ENCODE measurements at places on chromosomes 2 and 18.

- DNase-seq: no peak
These were observed 42.5 kb downstream of the TRIB2 start for GRCh38 chr2:12759248-12759647.

DNA sequence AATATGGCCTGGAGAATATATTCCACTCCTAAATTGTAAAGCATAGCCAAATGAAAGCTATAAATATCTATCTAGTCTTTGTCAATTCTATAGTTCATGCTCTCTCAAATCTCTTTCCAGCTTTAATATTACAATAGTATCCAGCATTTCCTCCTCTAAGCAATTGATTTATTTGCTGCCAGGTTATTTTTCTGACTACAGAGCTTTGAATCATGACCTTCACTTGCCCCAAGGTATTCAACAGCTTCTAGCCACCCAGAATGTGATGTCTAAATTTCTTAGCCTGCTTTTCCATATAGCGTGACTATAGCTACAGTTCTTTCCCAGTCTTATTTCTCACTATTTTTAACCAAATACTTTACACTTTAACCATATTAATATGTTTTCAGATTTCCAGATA, 1287.6 kb downstream of the LRP1B start:
- no peak for DNase-seq

DNA sequence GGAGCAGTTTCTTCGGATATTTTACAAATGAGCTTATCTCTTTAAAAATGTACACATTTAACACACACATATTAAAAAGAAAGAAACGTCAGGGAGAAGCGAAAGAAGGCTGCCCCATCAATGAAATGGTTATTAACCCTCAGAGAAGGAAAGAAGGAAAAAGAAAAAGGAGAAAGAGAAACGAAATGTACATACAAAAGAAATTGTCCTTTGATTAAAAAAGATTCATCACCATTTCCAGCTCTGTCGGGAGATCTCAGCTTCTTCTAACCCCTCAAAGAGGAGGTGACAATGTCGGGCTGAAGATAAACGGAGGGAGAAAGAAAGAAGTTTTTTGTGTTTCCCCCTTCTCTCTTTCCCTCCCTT, 1.5 kb downstream of the IKZF2 start:
- DNase-seq: no peak

DNA sequence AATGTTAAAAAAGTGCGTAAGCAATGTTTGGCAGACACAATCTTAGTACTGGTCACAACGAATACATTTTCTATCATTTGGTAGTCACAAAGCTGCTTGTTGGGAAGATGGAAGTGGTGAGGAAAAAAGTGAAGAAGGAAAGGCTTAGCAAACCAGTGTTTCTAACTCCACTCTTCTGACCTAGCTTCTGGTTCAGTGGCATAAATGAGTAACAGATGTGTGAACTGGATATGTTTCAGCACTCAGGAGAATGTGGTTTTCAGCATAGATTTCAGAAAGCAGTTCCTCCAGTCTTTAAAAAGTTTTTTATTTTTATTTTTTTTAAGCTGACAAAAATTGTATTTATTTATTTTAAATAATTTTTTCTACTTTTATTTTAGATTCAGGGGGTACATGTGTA, 357.1 kb downstream of the CPS1 start:
- no peak for DNase-seq

GRCh38 chr2:155983845-155984244, 348.7 kb downstream of the NR4A2 start:
- no peak for DNase-seq

DNA sequence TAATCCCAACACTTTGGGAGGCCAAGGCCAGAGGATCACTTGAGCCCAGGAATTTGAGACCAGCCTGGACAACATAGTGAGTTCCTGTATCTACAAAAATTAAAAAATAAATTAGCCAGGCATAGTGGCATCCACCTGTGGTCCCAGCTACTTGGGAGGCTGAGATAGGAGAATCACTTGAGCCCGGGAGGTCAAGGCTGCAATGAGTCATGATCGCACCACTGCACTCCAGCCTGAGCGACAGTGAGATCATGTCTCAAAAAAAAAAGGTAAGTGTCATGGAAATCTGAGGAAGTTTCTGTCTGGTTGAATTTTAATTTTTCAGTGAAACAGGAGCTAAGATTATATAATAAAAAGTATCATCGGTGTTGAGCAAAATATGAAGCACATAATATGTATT, 2.5 kb upstream of the C2orf15 start:
- no peak for DNase-seq

DNA sequence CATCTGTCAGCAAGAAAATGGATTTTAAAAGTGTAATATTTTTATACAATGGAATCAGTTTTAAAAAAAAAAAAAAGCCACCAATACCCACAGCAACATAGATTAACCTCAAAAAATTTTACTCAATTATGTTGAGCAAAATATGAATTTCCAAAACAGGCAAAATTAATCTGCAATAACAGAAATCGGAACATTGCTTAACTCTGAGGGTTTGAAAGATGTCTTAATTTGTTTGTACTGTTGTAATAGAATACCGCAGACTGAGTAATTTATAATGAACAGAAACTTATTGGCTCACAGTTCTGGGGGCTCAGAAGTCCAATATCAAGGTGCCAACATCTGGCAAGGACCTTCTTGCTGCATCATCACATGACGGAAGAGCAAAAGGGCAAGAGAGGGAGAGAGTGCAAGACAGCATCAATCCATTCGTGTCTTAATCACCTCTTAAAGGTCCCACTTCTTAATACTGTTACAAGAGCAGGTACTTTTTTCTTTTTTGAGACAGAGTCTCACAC, 31.8 kb upstream of the TNFAIP6 start:
- DNase-seq: no peak

GRCh38 chr18:10926621-10927161, 222.7 kb downstream of the PIEZO2 start:
- DNase-seq: no peak

- DNase-seq: no peak
These were observed 94.6 kb upstream of the PPP1CB start for GRCh38 chr2:28656937-28657615.

GRCh38 chr2:63881205-63881604, 39.5 kb downstream of the UGP2 start:
- no peak for DNase-seq

- no peak for DNase-seq
These were observed 19.9 kb downstream of the TRAPPC12 start for GRCh38 chr2:3399381-3399780.

- no peak for DNase-seq
These were observed 101.5 kb upstream of the DNER start for GRCh38 chr2:229815858-229816257.

DNA sequence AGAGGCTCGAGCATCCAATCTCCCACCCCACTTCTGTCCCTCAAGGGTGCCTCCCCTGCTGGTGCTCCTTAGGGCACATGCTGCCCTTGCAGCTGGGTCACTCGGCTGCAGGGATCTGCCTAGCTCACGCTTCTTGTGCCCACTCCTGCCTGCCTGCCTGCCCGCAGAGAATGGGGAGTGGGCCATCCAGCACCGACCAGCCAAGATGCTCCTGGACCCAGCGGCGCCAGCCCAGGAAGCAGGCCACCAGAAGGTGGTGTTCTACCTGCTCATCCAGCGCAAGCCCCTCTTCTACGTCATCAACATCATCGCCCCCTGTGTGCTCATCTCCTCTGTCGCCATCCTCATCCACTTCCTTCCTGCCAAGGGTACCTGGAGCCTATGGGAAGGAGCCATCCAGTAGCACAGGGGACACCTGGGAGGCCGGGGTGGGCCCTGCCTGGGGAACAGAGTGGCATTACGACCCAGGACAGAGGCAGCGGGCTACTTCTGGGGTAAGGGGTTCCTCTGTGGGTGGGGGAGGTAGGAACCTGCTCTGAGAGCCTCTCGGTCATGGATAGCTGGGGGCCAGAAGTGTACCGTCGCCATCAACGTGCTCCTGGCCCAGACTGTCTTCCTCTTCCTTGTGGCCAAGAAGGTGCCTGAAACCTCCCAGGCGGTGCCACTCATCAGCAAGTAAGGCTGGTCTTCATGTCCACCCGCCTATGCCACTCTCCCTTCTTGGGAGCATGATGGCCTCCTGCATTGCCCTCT, 3.4 kb downstream of the CHRNG start:
- DNase-seq: no peak

DNA sequence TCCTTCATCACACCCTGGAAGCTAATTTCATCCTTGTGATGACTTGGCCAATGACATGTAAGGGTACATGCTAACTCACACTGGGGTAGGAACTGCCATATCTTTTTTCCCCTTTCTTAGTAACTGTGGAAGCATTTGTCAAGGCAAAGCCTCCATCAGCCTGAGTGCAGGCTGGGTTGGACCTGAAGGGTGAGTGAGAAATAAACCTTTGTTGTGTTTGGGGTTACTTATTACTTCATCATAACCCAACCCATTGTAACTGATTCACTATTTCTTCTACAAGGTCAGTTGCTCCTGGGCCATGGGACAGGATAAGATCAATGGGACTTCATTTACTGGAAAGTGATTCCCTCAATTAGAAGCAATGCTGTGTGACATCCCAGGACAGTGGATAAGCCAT, 108.4 kb downstream of the COL6A3 start:
- no peak for DNase-seq

DNA sequence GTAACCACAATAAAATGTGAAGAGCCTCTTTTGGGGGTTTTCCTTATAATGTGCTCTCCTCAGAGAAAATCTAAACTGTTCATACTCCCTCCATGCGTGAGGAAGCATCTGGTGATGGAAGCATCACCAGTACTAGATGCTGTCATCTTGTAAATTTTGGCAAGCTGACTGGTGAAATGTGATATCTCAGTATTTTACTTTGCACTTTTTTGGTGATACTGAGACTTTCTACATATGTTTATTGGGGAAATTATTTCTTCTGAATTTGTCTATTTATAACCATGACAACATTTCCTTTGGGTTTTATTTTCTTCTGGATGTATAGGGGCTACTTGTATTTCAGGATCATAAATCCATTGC, 95.9 kb upstream of the DLGAP1 start:
- DNase-seq: no peak

- DNase-seq: no peak
These were observed 99.0 kb upstream of the SATB2 start for GRCh38 chr2:199556527-199557285.

DNA sequence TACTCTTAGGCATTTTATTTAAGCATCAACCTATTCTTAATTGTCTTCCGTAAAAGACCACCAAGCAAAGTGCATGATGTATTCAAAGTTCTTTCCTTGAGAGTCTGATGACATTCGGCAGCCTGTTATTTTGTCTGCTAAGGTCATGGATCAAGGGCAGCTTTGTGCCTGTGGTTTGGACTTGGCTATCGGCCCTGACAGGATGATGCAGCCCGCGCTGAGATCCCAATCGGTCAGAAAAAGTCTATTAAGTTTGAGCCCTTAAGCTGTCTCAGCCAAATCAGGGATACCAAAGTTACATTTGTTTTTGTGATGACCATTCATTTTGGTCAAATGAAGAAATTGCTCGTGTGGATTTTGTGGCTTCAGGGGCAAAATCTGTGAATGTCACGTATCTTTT, 718.9 kb upstream of the FANCL start:
- DNase-seq: no peak

DNA sequence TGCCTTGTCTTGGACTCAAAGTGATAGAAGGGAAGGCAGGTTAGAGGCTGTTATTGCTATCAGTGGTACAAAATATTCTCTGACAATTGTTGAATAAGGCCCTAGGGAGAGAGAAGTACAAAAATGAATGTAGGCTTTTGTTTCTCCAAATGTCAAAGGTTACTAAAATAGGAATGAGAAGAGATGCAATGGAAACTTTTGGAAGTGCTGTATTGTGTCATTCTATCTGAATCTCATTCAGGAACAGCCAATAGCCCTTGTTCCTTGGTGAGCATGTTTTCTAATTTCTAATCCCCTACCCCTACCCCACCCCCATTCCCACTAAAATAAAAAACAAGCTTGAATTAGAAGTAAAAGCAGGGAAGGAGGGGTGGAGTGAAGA, 166.4 kb downstream of the GPD2 start:
- DNase-seq: no peak

- no peak for DNase-seq
These were observed 39.7 kb upstream of the PNPT1 start for GRCh38 chr2:55733335-55733734.

DNA sequence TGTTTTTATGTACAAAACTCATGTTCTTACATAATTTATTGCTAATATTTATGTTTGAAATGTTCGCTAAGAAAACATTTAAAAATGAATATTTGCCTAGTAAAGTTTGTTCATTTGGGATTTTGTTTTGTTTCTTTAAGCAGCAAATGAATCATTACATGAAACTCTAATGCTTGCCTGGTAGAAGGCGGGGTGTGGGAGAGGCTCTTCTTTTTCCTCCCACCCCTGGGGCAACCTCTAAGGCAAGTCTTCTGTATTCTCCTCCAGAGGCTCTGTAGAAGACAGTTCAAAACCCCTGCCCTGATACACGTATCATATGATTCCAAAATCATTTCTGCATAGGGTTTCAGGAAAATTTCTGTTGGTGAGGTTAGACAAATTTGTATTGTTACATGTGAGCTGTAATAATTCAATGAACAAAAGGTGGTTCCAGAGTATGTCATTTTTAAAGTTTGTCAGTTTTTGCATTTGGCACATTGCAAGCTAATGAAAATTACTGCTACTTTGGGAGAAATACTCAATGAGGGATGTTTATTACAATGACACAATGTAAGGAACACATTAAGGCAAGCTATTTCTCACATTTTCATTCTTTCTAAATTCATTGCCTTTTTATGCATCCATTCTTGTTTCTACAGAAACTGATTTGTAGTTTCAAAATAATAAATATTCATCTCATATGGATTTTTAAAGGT, 302.3 kb upstream of the UBE2E3 start:
- no peak for DNase-seq

DNA sequence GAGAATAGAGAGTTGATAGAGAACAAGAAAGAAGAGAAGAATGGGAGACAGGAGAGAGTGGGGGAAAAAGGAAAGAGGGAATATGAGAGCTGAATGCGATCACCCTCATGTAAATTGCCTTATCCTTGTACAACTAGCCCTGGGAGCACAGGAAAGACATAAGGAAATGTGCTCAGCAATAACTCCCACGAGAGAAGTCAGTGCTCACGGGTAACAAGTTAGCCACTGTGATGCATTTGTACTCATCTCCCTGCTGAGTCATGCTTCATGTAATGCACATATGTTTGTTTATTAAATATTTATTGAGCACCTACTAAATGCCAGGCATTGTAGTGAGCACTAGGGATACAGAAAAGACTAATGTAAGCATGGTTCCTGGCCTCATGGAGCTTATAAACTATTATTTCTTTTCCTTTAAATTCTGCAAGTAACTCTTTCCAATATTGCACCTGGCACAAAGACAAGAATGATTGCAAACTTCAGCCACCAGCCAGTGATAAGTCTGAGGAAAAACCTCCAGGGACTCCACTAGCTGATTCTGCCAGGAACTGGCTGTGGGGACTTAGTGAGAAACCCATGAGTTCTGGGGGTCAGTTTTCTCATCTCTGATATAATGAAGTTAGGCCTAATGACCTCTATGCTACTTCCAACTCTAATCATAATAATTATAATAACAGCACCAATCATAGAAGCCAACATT, 124.1 kb downstream of the LNPK start:
- DNase-seq: no peak

DNA sequence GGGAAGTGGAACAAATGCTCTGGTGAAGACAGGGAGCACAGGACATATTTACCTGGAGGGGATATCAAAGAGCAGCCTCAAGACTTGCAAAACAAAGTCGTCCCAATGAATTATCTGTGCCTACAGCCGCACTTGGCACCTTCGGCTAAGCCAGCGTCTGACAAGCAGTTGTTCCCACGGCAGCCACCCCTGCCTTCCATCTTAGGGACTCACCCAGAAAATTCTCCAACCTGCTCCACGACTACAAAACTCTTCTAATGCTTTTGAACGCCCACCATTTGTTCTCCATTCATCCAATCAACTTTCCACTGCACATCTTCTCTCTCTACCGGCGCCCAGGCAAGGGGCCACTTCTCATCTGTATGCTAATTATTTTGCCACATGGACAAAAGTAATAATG, 7.0 kb downstream of the MYT1L start:
- DNase-seq: no peak
